ENCODE measurements at places on chromosomes 3 and 15. TPM values are rescaled to one million over a fixed set of nuclear protein-coding genes. Genes with fewer than 3 reads are reported as not detected.

GRCh38 chr15:33442449-33442848, 131.7 kb downstream of the RYR3 start:
- no peaks in the 10 kb centered on the region for H3K36me3 ChIP-seq
- H3K4me3 ChIP-seq: no peak overlapping the region
- H3K27me3 ChIP-seq: peaks cover 19% of the 10 kb centered on the region
- DNase-seq: no peak
- H3K27ac ChIP-seq: no peak overlapping the region
- H3K4me1 ChIP-seq: no peaks in the 10 kb centered on the region

GRCh38 chr15:75809986-75810750, 33.1 kb upstream of the UBE2Q2 start:
- DNase-seq: no peak
- H3K27ac ChIP-seq: no peak overlapping the region
- no peak overlapping the region for H3K4me3 ChIP-seq
- H3K27me3 ChIP-seq: no peaks in the 10 kb centered on the region
- no peaks in the 10 kb centered on the region for H3K36me3 ChIP-seq

DNA sequence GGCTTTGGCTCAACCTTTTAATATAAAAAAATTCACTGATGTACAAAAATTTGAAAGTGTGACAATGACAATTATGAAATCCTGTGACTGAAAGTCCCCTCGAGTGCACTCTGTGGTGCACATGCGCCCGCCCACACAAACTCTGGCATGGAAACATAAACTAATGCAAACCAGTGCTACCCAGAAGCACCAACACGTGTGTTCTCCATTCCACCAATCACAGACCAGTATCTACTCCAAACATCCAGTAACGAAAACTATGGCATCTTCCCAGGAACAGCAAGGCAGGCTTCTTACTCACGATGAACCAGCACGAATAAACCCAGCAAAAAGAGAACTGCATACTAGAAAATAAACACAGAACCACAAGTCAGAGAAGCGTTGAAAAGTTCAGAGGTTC, 11.7 kb upstream of the NMB start:
- no peak overlapping the region for H3K4me3 ChIP-seq
- no peak for DNase-seq
- H3K4me1 ChIP-seq: no peaks in the 10 kb centered on the region
- no peaks in the 10 kb centered on the region for H3K27me3 ChIP-seq

ISLR gene
- total RNA-seq: 0.74 TPM

DNA sequence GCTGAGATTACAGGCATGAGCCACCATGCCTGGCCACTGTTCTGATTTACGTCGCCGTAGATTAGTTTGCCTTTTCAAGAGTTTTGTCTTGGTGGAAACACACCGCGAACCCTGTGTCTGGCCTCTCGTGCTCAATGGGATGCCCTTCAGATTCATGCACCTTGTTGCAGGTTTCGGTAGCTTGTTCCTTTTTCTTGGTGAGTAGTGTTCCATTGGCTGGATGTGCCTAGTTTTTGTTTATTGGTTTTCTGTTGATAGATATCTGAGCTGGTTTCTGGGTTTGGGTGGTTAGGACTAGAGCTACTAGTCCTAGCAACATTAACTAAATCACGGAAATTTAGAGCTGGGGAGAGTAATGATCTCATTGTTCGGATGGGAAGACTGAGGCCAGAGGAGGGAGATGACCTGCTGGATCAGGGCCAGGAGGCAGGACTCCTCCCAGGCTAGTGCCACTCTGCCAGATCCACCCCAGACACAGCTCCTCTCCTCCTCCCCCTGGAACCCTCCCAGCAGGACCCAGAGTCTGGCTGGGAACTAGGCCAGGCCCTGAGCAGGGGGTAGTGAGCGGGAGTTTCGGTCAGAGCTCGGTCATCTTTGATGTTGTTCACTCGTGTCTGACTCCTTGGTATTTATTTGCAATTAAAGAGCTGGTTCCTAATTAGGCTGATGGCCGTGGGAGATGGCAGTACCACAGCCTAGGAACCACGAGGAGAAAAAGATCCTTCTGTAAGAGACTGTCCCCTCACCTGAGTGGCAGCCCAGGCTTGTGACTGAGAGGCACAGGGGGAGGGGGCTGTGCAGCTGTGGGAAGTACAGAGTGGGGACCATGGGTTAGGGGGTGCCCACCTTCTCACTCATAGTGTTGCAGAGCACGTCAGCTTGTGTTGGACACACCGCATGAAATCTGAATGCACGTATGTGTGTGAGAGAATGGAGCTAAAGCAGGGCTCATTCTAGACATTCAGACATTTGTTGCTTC, 73.4 kb downstream of the SMAD6 start:
- H3K27ac ChIP-seq: no peak overlapping the region
- DNase-seq: peak; percentile 81
- H3K36me3 ChIP-seq: no peaks in the 10 kb centered on the region
- H3K4me3 ChIP-seq: no peak overlapping the region

- no peaks in the 10 kb centered on the region for H3K36me3 ChIP-seq
- no peak overlapping the region for H3K4me3 ChIP-seq
- no peaks in the 10 kb centered on the region for H3K4me1 ChIP-seq
- no peaks in the 10 kb centered on the region for H3K27me3 ChIP-seq
- no peak overlapping the region for H3K27ac ChIP-seq
Measured at GRCh38 chr3:9208605-9209152, 40.8 kb downstream of the SRGAP3 start.

- DNase-seq: no peak
- H3K27ac ChIP-seq: no peak overlapping the region
- no peak overlapping the region for H3K4me3 ChIP-seq
- H3K4me1 ChIP-seq: peaks cover 7% of the 10 kb centered on the region
- peaks cover 6% of the 10 kb centered on the region for H3K27me3 ChIP-seq
- H3K36me3 ChIP-seq: no peaks in the 10 kb centered on the region
Measured at GRCh38 chr3:8765528-8765927, 3.9 kb downstream of the OXTR start.

TUSC7 gene
- not detected for total RNA-seq

ADGRG7 gene
- total RNA-seq: 2.7 TPM

GRCh38 chr3:122318620-122319019, 6.4 kb upstream of the CSTA start:
- no peaks in the 10 kb centered on the region for H3K4me1 ChIP-seq
- H3K27ac ChIP-seq: no peak overlapping the region
- no peak for DNase-seq
- H3K36me3 ChIP-seq: no peaks in the 10 kb centered on the region
- H3K27me3 ChIP-seq: no peaks in the 10 kb centered on the region

All from A673 (cell line).